ENCODE measurements at places on chromosomes 11 and 22.
A peak's percentile ranks its signal among the peaks of the same experiment; 100 is the strongest.

- no peak for DNase-seq
These were observed 3.7 kb upstream of the PLAAT4 start for GRCh38 chr11:63532799-63533475.

- DNase-seq: no peak
These were observed 79.0 kb downstream of the BUD13 start for GRCh38 chr11:116693593-116694348.

DNA sequence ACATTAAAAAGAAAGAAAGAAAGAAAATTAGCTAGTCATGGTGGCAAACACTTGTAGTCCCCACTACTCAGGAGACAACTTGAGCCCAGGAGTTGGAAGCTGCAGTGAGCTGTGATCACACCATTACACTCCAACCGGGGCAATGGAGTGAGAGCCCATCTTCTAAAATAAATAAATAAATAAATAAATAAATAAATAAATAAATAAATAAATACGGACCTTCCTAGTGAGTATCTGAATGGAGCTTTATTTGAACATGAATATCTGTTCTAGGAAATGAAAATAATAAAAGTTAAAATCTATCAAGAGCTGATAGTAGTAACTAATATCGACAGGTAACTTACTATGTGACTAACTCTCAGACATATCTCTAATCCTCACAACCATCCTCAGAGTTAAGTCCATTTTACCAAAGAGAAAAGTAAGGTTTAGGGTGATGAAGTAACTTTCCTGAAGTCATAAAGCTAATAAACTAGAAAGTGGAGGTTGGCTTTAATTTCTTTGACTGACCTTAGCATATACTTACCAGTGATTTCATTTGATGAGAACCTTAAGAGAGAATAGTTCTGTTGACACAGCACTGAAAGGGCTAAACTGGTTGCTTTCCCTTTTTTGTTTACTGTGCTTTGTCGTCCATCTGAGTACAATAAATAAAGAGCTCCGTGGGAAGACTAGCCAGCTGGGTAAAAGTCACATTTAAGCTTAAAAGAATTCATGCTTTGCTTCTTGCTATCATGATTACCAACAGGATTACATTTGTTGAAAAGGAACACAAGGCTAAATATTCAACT is 22.4 kb downstream of the ENTHD1 start:
- DNase-seq: no peak

GRCh38 chr11:57793351-57794115 is 31.9 kb downstream of the CTNND1 start:
- no peak for DNase-seq

DNA sequence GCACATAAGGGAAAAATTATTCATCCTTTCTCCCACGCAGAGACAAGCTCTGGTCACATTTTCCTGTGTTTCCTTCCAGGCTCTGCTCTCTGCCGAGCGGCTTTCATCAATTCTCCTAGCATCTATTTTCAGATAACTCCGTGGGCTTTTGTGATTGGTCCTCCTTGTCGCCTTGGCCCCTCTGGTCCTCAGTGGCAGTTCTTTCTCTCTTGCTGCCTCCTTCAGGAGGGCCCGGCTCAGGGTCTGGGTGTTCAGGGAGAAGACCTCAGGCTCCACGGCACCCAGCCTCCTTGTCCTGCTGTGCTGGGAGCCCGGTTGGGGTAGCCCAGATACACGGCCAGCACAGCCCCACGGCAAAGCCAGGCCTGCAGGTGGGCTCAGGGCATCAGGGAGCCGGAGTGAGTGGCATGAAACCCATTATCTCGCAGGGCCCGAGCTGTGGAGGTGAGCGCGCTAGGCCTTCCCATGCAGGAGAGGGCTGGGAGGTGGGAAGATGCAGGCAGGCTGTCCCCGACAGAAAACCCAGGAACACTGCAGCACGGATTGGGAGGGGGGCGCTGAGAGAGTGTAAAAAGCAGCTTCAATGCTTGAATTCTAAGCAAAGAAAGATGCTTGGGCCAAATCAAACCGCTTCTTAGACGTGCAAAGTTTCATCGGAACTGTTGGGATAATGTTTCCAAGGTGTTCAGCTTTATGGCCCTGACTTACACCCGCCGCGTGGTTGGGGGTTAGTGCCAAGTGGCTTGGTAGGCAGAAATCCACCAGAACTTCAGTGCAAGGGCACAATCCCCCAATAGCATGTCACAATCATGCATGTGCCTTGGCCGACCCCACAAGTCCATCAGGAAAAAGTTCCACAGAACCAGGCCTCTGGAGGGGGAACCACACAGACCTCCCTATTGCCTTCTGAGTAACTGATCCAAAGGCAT is 81.9 kb upstream of the WNT7B start:
- DNase-seq: no peak

DNA sequence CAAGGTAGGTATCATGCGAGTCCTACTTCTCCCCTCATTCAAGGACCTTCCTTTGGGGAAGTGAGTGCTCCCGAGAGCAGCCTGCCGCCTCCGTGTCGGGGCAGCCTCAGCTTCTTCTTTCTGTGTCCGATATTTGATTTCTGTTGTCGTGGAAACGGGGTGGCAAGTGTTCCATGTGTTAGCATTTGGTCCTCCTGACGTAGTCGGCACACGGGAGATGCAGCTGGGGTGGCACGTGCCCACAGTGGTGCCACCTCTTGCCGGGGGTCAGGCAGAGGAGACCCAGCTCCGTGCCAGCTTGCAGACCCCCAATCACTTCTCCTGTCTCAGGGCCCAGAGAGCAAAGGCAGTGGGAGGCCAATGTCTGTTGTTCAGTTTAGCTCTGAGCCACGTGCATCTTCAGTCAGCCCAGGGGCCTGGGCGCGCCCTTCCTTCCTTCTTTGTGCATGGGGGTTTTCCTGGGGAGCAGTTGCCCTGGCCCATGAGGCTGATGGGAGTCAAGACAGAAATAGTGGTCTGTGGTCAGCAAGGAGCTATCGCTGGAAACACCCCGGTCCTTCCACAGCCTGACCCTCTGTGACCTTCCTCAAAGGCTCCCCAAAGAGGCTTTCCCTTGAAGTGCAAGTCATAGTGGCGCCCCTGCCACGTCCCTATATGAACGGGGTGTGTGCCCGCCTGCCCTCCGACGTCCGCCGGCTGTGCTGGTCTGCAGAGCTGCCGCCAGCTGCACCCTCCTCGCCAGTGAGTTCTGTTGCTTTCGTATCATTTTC is 44.5 kb downstream of the PARVB start:
- peak; percentile 65 for DNase-seq

GRCh38 chr22:49299821-49300231 is 527.8 kb downstream of the BRD1 start:
- no peak for DNase-seq

GRCh38 chr11:101574886-101575285 is 8.9 kb downstream of the TRPC6 start:
- DNase-seq: peak; percentile 19

DNA sequence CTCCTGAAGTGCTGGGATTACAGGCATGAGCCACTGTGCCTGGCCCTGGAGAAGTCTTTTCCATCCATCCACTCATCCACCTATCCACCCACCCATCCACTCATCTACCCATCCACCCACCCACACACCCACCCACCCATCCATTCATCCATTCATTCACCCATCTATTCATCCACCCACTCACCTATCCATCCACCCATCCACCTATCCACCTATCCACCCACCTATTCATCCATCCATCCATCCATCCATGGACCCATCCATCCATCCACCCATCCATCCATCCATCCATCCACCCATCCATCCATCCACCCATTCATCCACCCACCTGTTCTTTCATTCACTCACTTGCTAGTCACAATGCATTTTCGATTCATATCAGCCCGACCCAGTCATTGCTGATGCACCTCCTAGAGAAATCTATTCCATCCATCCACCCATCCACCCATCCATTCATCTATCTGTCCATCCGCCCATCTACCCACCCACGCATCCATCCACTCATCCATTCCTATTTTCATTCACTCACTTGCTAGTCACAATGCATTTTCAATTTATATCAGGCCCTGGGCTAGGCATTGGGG is 17.7 kb upstream of the SUN2 start:
- DNase-seq: no peak

DNA sequence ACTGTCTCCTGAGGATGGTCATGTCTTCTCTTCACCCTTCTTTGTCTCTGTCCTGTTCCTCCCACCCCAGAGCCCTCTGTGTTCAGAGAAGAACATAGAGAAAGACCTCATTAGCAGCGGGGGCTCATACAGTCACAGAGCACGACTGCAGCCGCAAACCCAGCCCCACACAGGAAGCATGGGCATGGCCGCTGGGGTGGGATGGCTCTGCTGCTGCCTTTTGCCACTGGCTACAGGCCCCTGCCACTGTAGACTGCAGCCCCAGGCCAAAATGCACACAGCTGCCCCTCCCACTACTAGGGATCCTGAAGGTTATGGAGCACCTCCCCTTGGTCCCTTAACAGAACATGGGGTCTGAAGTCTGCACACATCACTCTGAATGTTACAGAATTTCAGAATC is 34.9 kb upstream of the KLHL35 start:
- no peak for DNase-seq

- DNase-seq: peak; percentile 91
These were observed 1.0 kb upstream of the ROBO4 start for GRCh38 chr11:124898711-124899110.

- DNase-seq: no peak
These were observed 8.2 kb downstream of the USP2 start for GRCh38 chr11:119373059-119373920.

DNA sequence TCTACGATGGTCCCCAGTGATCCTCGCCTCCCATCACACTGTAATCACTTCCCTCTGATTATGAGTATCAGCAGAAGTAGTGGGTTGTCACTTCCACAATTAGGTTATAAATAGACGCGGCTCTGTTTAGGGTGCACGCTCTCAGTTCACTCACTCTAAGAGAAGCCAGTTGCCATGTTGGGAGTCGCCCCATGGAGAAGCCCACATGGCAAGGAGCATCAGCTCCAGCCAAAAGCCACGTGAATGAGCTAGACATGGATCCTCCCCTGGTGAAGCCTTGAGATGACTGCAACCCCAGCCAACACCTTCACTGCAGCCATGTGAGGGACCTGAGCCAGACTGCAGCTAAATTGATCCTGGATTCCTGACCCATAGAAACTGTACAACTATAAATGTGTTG is 26.4 kb upstream of the MYOD1 start:
- DNase-seq: no peak

- DNase-seq: peak; percentile 18
These were observed 2.5 kb downstream of the SMIM35 start for GRCh38 chr11:118084247-118084646.

GRCh38 chr11:131464461-131464860 is 94.0 kb downstream of the NTM start:
- DNase-seq: no peak

DNA sequence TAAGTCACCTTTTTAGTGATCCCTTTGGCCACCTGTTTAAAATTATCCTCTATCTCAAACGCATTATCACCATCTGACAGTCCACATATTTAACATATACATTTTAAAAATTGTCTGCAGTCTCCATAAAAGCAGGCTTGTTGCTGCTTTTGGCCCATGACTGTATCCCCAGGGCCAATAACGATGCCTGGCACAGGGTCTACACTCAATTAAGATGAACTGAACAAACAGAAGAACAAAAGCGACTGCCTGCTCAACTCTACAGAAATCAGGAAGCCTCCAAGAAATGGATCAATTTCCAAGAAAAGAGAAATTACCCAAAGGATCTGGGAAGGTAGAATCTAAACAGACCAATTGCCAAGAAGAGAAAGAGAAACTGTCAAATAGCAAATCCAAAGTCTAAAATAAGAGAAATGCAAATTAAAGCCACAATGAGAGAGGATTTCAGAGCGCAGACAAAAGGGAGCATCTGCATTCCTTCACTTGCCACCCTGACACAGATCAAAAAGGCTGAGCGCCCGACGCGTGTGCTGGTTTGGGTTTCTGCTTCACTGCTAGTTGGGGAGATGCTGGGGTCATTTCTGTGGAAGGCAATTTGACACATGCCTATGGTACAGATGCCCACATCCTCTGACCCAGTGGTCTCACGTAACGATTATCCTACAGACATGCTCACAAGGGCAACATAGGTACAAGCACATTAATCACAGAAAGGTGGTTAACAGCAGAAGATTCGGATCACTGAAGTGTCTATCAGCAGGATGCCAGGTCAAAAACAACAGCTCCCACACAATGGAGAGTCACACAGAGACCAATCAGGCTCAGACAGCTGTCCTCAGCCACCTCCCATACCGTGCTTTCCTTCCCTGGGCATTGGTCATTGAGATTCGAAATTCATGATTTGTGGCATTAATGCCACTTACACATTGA is 55.9 kb downstream of the SHISAL1 start:
- peak; percentile 33 for DNase-seq

DNA sequence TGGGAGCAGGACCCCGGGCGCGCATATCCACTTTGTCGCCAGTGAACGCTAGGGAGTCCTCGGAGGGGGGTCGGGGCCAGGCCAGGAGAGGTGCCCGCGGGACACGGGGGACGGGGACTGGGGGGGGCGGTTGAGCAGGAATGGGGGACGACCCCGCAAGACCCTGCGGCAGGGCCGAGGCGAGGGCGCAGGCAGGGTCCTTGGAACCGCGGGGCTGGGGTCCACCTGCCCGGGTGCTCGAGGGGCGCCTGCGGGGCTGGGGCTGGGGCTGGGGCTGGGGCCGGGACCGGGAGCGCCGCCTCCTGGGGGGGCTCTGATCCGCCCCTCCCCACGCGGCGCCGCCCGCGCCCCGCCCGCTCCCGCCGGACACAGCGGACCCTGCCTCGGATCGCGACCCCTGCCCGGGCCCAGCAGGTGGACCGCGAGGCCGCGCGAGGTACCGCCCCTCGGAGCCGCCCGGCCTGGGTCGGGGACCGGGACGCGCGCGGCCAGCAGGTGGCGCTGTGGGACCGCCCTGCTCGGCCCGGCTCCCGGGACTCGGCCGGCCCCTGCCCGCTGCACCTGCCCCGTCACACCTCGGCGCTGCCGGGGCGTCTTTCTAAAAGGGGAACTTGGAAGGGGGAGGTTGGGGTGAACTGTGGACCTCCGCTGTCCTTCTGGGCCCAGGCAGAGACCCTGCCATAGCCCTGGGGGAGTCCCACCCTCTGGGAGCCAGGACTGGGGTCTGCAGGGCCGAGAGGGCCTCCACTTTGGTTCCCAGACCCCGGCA is 11.0 kb downstream of the CRELD2 start:
- peak; percentile 67 for DNase-seq

DNA sequence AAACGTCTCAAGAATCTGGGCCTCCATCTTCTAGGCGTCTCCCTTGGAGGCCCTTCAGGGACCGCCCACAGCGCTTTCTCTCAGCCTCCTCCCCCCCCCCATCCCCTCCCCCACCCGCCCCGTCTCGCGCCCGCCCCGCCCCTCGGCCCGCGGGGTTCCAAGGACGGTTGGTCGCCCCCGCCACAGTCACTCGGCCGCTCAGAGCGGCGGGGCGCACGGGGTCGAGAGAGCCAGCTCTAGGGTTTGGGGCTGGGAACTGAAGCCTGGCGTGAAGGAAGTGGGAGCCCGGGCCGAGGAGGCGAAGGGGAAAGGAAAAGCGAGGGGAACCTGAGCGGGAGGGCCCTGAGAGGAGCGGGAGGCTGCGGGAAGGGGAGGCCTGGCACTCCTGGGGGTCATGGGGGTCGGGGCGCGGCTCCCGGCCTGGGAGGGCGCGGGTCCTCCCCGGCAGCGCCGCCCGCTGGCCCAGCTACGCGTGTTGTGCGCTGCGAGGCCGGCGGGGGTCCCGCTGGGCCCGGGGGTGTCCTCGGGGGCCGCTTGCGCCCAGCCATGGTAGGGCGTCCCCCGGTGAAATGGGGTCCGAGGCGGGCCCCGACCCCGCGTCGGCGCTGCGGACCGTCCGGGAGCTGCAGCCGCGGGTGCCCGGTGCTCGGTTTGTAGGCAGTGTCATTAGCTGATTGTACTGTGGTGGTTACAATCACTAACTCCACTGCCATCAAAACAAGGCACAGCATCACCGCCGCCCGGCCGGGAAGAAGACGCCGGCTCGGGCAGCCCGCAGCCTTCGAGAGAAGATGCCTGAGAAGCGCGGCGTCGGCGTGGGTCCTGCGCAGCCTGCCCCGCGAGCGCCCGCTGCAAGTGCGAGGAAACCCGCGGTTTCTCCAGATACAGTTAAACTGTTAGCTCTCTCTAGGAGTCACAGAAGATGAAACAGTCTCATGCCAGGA is at the start of gene BTG4:
Gene BTG4, minus strand, starts transcription at position 91 of the 944 bp plus-strand sequence. CDS start 13,610 bp downstream, outside the sequence.
- peak; percentile 34 for DNase-seq
